ENCODE measurements at places on chromosomes 12 and 14.

DNA sequence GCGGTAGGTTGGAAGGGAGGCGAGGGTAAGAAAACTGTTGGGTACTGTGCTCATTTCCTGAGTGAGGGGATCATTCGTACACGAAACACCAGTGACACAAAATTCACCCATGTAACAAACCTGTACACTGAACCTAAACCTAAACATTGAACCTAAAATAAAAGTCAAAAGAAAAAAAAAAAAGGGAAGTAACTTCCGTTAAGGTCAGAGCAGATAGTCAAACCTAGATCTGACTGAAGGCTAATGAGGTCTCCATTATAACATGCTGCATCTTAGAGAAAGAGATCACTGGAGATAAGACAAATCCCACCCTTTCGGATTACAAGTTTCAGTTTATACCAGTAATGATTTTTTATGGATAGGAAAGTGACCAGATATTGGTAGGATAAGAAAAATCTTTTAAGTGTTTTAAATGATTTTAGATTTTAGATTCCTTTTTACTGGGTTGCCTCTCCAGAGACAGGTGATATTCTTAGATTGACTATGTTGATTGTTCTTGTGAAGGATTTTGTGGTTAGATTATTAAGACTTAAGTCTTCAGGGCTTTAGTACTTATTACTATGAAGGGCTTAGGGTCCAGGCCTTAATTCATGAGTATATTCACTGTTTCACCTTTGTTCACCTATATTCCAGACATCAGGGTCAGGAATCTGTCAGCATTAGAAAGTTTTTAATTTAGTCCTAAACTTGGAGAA is 11.2 kb upstream of the NCKAP1L start:
- DNase-seq, result no peak

- no peak for DNase-seq
Measured at GRCh38 chr14:74437496-74438053, 11.6 kb upstream of the SYNDIG1L start.

DNA sequence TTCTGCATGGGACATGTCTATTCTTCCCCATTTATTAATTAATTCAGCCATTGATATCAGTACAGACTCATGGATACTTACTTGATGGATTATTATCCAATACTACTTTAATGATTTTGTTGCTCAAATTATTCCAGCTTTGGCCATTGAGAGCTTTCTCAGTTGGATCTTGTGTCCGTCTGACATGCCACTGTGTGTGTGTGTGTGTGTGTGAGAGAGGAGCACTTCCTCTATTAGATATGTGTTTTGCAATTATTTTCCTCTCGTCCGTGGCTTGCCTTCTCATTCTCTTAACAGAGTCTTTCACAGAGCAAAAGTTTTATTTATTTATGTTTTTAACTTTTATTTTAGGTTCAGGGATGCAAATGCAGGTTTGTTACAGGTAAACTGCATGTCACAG is 194.2 kb downstream of the ADGRD1 start:
- DNase-seq, result no peak

DNA sequence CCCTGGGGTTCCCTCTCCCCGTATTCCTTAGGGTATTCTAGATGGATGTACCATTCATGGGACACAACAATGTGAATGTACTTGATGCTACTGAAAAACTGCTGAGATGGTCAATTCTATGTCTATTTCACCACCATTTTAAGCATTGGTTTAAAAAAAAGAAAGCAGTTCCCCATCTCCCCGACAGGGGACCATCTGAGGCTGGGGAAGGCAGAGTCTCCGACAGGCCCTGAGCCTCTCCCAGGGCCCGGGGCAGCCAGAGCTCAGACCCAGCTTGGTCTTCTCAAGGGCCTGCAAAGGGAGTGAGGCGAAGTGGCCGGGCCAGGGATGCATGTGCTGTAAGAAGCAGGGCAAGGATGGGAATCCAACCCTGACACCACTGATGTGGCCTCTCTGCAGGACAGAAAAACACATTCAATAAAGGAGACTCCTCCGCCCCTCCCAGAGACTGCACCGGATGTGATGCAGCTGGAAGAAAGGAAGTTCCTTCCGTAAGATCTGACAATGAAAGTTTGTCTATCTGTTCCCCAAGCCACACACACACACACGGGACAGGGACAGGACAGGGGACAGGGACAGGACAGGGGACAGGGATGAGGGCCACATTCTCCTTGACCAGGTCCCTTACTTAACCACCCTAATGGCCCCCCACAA is 234.1 kb downstream of the BCL11B start:
- DNase-seq, result no peak

GRCh38 chr14:78196323-78196722 is 26.1 kb downstream of the NRXN3 start:
- DNase-seq, result no peak

GRCh38 chr12:30896461-30896860 is 30.1 kb upstream of the TSPAN11 start:
- no peak for DNase-seq

DNA sequence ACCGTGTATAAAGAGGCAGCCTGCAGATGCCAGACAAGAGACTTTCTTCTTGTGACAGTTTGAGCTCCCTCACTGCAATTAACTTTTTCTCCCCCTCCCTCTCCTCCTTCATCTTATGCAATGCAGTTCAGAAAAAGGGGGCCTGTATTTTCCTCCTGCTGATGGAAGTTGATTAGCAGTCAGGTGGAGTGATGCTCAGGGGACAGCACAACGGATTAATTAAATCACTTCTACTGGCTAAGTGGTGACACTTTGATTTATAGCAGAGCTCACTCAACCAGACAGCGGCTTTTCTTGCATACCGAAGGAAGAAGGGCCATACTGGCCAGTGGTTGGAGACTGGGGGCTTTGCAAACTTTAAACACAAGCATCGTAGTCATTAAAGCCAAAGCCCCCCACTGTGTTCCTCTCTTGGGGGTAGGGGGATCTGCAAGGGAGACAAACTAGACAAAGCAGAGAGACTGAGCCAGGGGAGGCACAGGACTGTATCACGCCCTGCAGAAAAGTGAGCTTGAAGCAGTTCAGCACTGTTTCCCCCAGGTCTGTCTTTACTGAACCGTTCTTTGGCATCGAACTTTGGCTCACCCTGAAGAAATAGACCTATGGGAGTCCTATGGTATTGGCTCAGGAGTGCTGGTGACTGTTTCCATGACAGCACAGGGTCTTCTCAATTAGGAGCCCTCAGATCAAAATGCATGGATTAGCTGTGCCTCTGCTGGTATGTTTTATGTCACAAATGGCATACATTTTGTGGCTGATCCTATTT is 47.7 kb downstream of the SPRING1 start:
- no peak for DNase-seq

DNA sequence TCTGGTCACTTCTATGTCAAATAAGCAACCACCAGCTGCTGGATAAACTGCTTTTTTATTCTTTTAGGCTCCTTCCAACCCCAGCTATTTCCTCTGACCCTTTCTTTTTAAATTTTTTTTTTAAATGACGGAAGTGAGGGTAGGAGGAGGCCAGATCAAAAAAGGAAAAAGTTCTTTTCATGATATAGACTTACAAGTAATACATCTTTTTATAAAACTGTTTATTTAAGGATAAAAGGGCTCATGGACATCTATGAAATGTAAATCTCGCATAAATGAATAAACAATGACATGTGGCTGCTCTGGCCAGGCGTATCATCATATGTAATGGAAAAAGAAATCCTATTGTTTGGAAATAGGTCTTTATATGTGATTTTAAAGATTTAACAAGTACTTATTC is 169.0 kb upstream of the ATP2B1 start:
- DNase-seq, result no peak

DNA sequence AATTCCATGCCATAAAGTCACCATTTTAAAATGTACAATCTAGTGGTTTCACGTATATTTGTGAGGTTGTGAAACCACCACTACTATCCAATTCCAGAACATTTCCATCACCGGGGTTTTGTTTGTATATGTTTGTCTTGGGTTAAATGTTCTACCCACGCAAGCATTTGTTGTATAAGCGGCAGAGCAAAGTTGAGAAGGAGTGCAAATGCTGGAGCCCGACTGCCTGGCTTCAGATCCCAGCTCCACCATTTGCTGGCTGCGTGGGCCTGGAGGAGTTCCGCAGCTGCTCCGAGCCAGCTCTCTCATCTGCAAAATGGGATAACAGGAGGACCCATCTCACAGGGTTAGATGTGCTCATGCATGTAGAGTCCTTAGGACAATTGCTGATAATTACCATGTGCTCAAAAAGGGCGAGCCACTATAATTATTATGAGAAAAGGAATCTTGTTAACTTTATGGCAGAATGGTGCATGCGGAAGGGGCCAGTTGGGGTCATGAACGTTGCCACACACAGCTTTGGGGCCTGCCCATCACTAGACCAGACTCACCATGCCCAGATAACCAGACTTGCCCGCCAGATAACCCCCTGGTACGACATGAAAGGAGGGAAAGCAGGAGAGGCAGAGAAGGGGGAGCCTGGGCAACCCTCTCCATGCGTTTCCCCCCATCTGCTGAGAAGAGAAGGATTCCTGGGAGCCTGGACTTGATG is 6.4 kb downstream of the ACTN1 start:
- DNase-seq, result no peak

- no peak for DNase-seq
Measured at GRCh38 chr12:105783983-105784947, 354.5 kb downstream of the NUAK1 start.

DNA sequence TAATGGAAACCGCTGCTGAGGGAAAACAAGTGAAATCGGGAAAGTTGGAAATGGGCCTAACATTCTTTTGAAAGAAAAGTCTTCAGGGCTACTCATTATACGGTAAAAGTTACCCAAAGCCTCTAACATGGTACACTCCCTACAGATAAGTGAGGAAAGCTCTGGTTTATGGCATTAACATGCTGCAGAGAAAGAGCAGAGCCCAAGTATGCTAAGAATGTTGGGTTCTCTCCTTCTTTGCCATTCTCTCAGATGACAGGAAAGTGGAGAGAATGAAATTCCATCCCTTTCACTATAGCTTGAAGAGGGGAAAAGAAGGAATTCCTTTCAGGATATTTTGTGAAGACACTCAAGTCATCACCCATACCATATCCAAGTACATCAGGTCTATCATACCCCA is 348.0 kb downstream of the SEC23A start:
- DNase-seq, result no peak

- DNase-seq, result no peak
Measured at GRCh38 chr12:102120886-102121285, 903 bp downstream of the PARPBP start.

GRCh38 chr14:91089958-91090535 is 23.8 kb upstream of the DGLUCY start:
- no peak for DNase-seq

Data from mesothelial cell of epicardium (in vitro differentiated cells).